Jurkat, Clone E6-1 (cell line): ENCODE measurements at places on chromosomes 7 and 10.

- DNase-seq: no peak
Observed at GRCh38 chr7:77808517-77808916, 9.9 kb downstream of the PHTF2 start.

- DNase-seq: no peak
Observed at GRCh38 chr7:2416650-2417049, 13.2 kb downstream of the CHST12 start.

GRCh38 chr7:128380483-128381106 is 19.1 kb upstream of the PRRT4 start:
- no peak for DNase-seq

DNA sequence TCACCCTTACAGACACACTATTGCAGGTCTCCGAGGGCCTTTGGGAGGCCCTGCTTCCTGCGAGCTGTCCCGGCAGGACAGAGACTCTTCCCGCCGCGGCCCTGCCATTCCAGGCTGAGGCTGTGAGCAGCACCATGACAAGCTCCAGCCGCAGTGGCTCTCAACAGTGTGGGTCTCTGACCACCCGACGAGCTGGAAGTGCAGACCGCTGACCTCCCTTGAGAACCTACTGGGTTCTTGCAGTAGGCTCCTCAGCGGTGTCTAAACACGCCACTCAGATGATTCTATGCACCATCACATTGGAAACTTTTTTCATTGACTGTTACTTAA is 303.4 kb downstream of the WDR37 start:
- DNase-seq: no peak

DNA sequence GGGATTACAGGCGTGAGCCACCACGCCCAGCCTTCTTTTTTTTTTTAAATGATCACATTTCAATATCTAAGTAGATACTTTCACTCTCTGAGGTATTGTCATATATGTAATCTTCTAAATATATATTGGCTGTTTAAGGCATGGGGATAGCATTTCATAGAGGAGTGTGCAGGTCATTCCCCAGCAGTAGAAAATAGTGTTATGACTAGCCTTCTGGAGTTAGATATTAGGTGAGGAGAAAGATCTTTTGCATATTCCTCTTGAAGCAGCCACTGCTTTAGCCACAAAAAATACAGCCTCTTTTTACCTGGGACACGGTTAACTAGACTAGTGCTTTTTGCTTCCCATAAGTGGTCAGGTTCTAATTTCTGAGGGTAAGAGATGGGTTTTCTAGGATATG is 28.9 kb downstream of the ADD3 start:
- no peak for DNase-seq

DNA sequence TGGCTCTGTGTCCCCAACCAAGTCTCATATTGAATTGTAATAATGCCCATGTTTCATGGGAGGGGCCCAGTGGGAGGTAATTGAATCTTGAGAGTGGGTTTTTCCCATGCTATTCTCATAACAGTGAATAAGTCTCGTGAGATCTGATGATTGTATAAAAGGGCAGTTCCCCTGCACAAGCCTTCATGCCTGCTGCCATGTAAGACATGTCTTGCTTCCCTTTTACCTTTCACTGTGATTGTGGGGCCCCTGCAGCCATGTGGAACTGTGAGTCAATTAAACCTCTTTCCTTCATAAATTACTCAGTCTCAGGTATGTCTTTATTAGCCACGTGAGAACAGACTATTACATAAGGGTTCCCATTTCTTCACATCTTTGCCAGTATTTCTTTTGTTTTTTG is 97.1 kb upstream of the CPXM2 start:
- no peak for DNase-seq

GRCh38 chr7:70347463-70348254 is 749.4 kb downstream of the AUTS2 start:
- DNase-seq: no peak

DNA sequence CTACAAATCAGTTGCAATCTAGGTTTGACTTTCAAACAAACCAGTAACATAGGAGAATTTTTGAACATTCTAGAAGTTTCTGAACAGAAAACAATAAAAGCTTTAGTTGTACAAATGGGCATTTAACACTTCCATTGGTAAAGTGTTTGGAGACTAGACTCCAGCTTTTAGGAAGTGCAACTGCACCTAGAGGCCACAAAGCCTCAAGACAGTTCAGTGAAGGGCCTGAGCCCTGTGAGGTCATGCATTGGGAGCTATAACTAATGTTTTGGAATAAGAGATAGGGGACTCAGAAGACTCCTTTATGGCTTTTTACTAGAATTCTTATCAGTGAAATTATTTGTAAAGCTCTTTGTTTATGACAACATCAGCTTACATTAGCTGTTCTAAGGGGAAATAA is 3.0 kb upstream of the EPHB6 start:
- DNase-seq: no peak

DNA sequence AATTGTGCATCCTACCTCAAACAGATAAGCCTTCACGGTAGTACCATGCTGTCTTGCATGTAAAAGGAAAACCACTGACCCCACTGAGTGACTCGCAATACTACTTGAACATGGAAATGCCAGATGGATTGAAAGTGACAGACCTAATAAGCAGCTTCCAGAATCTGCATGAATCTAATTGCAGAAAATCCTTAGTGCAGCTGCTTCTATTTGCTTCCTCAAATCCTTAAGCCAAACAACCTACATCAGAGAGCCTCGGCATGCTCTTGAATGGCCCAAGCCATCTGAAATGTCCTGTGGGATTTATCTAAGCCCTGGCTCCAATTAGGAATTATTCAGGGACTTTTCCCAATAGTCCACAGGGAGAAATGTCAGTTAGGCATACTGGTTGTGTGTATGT is 509.5 kb upstream of the CELF2 start:
- no peak for DNase-seq

GRCh38 chr10:43822631-43823580 is 174.2 kb upstream of the ZNF32 start:
- no peak for DNase-seq

- DNase-seq: no peak
Observed at GRCh38 chr7:2272031-2272430, 30.0 kb downstream of the NUDT1 start.

- DNase-seq: no peak
Observed at GRCh38 chr10:76649723-76650127, 987.9 kb downstream of the KCNMA1 start.

DNA sequence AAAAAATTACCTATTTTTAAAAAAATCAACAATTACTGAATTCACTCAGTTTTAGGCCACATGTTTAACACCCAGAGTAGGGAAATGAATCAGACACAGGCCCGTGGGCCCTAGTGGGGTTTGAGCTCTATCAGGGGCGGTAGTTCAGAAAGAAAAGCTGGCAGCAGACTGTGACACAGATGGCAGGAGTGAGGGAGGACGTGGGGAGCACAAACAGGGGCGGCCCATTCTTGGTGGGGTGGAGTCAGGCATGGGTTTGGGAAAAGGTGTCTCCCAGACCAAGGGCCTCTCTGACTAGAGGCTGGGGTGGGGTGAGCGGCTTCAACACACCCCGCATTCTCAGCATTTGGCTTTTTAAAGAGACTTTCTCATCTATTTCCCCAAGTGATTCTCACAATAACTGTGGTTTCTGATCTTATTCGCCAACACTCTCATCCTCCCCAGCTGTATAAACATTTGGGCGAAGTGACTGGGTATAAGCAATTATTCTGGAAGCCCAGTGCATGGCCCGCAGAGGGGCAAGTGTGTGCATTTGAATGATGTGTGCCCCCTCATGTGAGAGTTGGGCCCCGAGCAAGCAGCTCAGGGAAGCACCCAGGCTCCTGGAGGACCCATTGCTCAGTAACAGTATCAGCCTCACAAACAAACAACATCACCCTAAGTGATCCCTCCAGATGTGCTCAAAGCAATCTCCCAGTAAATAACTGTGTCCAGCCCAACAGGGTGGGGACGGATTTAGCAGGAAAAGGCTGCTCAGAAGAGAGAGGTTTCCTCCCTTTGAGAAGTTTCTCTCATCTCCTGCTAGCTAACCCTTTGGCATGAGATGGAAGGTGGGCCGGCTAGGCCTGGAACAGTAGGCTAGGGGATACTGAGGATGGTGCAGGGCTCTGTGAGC is 437.6 kb upstream of the ZMIZ1 start:
- no peak for DNase-seq

- DNase-seq: no peak
Observed at GRCh38 chr7:100649826-100650565, 6.3 kb downstream of the ACTL6B start.

DNA sequence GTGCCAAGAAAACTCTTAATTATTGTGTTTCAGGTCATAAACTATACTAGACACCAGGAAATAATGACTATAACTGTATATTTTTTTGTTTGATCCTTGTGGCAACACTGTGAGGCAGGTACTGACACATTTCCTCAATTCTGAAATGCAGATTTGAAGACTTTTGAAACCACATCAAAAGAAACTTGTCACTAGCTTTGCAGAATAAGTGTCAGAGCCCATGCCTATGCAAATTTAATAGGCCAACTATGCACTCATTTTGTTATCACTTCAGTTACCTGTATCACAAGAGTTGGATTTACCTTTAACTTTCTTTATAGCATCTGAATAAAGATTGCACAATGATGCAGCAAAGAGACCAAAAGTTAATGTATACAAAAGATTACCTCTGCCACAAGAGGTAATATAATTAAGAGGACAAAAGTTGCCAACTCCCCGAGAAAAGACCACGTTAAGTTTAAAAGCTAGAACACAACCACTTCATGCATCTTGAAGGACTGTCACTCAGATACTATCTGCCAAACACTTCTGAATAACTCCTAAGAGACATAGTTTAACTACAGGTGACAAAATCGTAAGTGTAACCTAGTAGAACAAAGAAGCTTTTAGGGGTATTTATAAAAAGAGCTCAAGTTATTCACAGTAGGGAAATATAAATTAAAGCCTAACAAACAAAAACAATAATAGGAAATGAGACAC is 80.5 kb downstream of the ELAPOR2 start:
- peak; percentile 84 for DNase-seq

GRCh38 chr7:106312099-106312871 is 27.5 kb upstream of the NAMPT start:
- DNase-seq: no peak

GRCh38 chr7:128899392-128899791 is 11.1 kb downstream of the KCP start:
- DNase-seq: no peak

DNA sequence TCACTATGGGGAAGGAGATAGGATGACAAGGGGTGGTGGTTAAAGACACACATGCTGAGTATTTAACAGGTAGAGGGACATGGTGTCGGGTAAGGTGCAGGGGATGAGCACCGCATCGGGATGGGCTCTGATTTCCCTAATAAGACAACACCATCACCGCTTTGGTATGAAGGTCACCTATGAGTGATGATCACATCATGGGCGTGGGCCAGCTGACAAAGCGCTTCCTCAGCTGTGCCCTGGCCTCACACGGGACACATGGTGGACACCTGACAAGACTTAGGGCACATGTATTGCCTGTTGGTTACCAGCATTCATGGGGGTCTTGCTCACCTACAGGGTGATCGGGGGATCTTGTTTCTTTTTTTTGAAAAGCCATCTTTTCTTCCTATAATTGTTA is 12.8 kb downstream of the C7orf57 start:
- no peak for DNase-seq

- DNase-seq: peak; percentile 28
Observed at GRCh38 chr7:3673524-3673923, 372.5 kb downstream of the SDK1 start.

DNA sequence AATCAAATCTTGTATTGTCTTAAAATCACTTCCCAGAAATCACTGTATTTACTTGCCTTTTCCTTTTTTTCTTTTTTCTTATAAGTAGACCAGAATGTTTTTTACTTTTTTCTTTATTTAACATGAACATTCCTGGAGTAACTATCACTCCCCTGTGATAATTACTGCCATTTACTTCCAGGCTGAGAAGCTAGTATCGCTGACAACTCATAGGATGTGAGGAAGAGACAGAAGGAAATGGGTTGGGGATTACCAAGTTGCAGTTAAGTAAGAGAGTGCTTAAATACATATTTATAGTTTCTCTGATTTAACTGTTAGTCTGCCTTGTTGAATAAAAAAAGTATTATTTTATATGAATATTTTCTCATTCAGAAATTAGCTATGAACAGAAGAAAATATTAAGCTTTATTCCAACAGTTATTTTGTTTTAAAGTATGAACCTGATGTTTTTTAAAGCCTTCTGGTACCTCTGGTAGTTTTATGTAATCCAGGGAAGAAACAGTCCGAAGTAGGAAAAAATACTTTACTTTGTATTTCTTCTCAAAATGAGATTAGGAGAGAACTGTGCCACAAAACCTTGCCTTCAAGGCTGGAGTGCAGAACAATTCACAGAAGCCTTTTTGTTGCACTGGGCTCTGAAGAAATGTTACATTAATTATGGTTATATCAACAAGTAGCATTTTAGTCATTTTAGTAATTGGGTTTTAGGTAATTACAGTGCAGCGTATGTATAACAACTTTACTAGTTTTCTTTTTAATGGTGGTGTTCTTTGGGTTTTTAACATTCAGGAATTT is 72.8 kb downstream of the SHOC2 start:
- no peak for DNase-seq

DNA sequence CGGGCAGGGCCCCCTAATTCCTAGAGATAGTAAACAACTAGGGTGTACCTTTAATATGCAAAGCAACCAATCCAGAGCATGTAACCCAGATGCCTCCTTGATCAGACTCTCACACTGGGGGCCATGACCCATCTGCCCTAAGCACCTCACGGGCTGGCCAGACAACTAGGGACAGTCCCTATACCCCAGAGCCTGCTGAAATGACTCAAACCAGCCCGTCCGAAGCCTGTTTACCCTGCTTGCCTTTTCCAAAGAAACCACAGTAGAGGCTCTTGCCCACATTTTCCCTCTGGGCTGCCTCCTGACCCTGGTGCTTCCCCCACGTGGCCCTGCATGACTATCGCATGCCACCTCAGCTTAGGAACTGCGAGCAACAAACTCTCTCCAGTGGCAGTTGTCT is 46.2 kb downstream of the RGS10 start:
- no peak for DNase-seq

GRCh38 chr7:34207810-34208209 is 302.5 kb downstream of the BMPER start:
- no peak for DNase-seq

DNA sequence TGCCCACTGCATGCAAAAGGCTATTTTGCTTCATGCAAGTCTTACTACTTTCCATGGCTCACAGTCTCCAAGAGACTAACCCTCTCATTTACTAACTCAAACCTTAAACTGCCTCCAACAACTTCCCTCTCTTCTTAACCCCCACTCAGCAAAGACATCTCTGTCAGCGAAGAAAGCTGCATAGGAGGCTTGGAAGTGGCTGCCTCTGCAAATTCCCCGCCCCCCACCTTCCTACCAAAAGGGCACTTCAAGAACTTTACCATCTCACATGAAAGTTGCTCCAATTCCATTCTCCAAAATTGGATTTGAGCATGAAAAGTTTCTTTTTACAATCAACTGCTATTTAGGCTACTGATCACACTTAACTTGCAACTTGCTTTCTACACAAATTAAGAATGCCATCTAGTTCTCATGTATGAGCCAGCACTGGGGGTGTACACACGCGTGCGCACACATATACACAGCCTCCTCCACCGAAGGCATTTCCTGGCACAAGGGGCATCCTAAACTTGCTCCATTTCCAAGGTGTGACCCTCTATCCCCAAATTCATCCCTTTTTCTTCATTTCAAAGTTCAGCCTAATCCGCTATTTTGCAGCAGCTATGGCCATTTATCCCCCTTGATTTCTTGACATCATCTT is 1.8 kb downstream of the CCDC6 start:
- DNase-seq: no peak
